ENCODE measurements at places on chromosomes 12 and 14.

DNA sequence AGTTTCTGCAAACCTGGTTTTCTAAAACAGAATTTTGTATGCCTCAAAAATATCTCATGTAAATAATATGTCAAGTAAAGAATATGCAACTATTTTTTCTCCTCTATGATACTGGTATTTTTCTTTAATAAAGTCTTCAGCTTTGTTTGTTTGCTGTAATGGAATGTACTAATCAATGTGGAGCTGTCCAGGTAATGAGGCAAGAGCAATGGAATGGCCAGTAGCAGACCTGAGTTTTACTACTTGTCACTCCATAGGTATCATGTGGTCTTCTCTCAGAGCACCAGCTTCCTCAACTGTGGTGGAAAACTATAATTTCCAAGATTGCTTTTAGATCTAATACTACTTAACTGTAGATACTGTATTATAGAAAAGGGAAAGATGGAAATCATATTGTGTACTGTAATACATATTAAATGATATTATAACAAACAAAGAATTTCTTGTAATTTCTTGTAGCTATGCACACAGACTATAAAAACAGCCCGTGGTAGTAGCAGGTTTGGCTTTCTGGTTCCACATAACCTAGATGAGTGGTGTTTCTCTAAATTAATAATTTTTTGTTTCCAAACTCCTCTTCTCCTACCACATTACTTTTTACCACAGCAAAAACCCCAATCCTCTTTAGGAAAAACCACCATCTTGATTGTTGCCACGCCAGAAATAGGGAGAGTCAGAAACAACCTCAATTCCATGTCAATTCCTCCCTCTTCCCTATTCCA, 70.6 kb downstream of the KIF21A start:
- DNase-seq = no peak

- DNase-seq = no peak
These were observed 109.7 kb downstream of the SLC25A47 start for GRCh38 chr14:100432652-100433427.

- DNase-seq = no peak
These were observed 34.4 kb downstream of the DDX51 start for GRCh38 chr12:132109741-132110140.

GRCh38 chr12:81077329-81077685, 572 bp upstream of the ACSS3 start:
- no peak for DNase-seq

DNA sequence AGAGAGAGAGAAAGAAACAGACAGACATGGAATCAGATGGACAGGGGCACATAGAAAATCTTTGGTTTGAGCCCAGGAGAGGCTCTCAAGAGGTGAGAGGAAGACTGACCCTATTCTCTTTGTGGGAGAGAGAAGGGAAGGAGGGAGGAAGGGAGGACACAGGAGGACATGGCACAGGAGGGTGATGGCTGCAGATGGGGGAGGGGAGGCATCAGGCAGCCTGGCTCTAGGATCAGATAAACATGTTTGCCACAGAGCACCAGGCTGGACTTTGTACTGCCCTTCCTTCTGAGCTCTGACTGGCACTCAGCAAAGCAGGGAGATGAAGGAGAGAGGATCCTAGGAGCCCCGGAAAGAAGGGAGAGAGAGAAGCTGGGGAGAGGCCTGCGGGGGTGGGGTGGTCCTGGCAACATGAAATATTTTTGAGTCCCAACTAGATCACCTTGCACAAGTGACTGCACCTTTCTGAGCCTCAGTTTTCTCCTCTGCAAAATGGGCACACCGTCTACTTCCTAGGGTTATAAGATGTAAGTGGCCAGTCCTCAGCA, 6.1 kb downstream of the HNF1A start:
- DNase-seq = no peak

DNA sequence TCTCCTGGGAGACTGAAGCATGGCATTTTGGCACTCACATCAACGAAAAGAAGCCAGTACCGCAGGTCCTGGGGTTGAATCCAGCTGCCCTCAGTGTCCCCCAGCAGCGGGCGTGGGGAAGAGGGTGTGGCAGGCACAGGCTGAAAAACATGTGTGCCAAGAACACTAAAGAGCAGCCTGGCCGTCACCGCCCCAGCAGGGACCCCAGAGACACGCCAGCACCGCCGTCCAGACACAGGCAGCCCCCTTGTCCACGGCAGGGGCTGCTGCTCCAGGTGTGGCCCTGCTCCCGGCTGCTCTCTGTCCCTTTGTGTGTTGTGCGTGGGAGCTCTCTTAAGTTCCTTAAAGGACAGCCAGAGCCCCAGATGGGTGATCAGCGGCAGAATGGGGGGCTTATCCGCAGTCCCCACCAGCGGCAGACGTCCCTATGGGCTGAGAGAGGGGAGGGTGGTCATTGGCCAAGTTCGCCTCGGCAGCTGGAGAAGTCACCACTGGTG, 556 bp downstream of the PHETA1 start:
- DNase-seq = no peak

DNA sequence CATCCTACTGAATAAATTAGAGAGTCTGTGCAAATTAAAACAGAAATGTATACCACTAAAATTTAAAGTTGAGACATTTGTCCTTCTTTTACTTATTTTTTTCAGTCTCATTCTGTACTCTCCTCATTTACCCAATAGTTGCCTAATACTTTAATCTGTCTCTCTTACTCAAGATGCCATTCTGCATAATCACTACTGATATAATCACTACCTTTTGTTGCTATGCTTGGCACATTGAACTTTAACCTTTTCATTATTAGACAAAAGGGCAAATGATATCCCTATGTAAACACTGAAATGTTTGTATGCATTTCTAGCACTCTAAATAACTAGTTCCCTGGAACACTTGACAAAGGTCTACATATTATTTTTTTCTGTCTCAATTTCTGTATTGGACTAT, 1108.3 kb upstream of the FLRT2 start:
- no peak for DNase-seq

DNA sequence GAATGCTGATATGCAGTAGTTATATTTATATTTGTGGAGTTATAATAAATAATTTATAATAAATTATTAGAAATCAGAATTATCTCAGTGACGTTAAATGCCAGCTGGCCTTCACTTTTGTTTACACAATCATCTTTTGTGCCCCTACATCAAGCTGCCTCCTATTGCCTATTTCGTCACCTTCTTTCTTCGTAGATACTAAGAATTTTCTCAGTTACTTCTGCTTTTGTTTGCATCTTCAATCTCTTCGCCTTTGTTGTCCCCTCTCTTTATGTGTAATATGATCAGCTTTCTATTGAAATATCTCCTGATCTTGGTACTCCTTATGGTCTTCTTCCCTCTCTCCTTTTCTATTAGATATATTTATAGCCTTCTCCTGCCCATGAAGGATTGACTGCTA, 197.0 kb downstream of the ERC1 start:
- DNase-seq = no peak

DNA sequence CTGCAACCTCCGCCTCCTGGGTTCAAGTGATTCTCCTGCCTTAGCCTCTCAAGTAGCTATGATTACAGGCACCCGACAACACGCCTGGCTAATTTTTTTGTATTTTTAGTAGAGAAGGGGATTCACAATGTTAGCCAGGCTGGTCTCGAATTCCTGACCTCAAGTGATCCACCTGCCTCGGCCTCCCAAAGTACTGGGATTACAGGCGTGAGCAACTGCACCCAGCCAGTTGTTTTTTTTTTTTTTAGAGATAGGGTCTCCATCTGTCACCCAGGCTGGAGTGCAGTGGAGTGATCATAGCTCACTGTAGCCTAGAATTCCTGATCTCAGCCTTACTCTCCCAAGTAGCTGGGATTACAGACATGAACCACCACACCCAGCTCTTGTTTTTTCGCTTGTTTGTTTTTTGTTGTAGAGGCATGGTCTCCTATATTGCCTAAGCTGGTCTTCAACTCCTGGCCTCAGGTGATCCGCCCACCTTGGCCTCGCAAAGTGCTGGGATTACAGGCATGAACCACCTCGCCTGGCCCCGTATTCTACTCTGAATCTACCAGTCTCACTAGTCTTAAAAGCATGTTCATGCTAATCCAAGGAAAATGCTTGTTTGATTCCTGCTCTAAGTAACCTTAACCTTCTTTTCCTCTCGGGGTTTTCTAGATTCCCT, 31.7 kb upstream of the STRN3 start:
- DNase-seq = no peak

GRCh38 chr14:83163016-83163415, 1629.4 kb upstream of the SEL1L start:
- DNase-seq = no peak

GRCh38 chr12:100268835-100269564, 2.0 kb downstream of the SCYL2 start:
- DNase-seq = no peak

DNA sequence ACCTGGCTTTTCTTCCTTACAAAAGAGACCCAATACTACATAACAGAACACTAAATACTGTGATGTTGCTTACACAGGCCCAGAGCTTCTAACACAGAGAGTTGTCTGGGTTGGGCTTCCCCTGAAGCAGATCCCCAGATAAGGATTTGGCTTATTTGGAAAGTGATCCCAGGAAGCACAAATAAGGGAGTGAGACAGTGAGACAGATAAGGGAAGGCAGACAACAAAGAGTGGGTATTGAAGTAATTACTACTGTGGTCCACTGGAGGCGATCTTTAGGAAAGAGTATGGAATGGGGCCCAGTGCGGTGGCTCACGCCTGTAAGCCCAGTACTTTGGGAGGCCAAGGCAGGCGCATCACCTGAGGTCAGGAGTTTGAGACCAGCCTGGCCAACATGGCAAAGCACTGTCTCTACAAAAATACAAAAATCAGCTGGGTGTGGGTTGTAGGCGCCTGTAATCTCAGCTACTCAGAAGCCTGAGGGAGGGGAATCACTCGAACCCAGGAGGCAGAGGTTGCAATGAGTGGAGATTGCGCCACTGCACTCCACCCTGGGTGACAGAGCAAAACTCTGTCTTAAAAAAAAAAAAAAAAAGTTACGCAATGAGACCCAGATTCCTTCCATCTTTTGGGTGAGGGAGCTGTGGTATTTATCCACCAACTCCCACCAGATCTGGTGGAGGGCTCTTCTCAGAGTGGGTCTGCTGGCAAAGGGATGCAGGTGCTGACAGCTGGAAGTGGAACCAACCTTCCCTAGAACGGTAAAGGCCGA, 10.2 kb upstream of the C12orf43 start:
- no peak for DNase-seq

DNA sequence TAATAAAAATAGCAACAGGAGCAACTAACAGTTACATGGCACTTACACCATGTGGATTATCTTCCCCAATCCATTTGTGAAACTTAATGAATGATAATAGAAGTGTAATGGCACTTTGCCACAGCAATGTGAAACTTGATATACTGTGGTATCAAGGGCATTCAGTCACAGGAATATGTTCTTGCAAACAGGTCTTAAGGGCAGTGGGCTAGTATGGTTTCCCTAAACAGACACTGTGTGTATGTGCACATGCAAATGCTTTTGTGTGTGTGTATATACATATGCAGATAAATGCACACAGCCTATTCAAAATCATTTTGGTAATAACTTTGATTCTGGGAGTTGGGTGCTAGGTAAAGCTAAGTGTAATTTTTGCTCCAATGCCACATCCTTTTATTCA, 26.2 kb upstream of the ARHGAP5 start:
- no peak for DNase-seq

GRCh38 chr12:81150382-81150781, 72.5 kb downstream of the ACSS3 start:
- DNase-seq = no peak

GRCh38 chr12:92143686-92144630, 1.7 kb downstream of the BTG1 start:
- no peak for DNase-seq

DNA sequence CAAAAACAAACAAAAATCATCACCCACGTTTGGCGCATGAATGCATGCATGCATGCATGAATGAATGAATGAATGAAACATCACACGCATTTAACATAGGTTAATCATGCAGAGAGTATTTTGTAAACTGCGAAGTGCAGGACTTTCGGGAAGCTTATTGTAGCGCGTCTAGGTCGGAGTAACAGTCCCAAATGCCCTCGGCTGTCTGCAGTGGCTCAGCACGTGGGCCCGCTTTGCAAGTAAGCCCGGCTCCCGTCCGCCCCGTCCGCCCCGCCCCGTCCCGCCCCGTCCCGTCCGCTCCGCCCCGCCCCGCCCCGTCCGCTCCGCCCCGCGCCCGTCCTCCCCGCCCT, 263 bp upstream of the IFT81 start:
- DNase-seq = no peak

- no peak for DNase-seq
These were observed 152.5 kb upstream of the TMEM132C start for GRCh38 chr12:128114485-128114884.

GRCh38 chr12:121916719-121917118, 1.7 kb upstream of the CFAP251 start:
- no peak for DNase-seq

- no peak for DNase-seq
These were observed 31.7 kb downstream of the ANO4 start for GRCh38 chr12:100826323-100826722.

GRCh38 chr14:24292118-24292807, 7.3 kb downstream of the DHRS1 start:
- no peak for DNase-seq

DNA sequence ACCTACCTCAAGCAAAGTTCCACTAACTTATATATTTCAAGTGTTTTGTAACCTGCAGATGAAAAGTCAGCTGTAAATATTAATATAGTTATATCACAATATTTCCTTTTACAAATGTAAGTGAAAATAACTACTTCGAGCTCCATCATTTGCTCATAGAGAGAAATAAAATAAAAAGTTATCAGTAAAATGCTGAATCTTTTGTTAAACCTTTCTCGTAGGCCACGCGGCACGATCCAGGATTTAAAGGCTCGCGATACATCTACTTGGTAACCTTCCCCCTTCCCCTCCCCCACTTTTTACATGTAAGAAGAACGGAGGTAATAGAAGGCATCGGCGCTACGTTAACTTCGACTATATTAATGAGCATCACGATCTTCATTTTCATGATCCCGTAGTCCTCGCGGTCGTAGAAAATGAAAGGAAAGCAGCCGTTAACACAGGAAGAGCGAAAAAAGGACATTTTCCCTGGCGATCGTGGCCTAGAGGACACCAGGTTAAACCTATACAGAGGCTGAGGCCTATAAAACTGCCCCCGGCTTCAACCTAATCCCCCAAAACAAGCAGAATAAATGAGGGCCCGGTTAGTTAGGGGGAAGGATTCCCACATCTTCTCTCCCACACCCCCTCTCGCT, 508 bp downstream of the HNRNPC start:
- no peak for DNase-seq

GRCh38 chr14:105137481-105138020, 31.0 kb downstream of the JAG2 start:
- DNase-seq = no peak

GRCh38 chr12:32034045-32034444, 72.6 kb upstream of the BICD1 start:
- no peak for DNase-seq

DNA sequence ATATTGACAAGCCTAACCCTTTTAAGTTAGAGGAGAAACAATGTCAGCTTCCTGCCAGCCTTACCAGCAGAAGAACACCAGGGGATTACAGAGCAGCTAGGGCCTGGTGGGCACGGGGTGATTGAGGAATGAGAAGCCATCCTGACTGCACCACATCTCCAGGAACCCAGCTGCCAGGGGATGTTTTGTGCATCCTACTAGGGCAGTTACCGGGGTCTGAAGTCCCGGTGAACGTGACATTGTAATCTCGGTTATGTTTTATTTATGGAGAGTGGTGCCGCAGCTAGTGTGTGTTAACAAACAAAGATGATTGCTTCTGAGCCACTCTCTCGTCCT, 115.9 kb downstream of the BCL11B start:
- no peak for DNase-seq

GRCh38 chr14:59301354-59301753, 112.9 kb downstream of the DAAM1 start:
- peak; percentile 36 for DNase-seq

Data from GM19239 (cell line).